MCF 10A (cell line): ENCODE measurements at places on chromosomes 5 and 9.

- no peak for DNase-seq
- no peak overlapping the region for H3K27ac ChIP-seq
- peaks cover 68% of the 10 kb centered on the region for H3K27me3 ChIP-seq
- H3K4me3 ChIP-seq, result no peak overlapping the region
- no peaks in the 10 kb centered on the region for H3K4me1 ChIP-seq
These were observed 221.8 kb downstream of the MEF2C start for GRCh38 chr5:88660947-88661805.

- H3K4me1 ChIP-seq, result peaks cover 44% of the 10 kb centered on the region
- H3K4me3 ChIP-seq, result peak overlapping the region; percentile 99
- no peaks in the 10 kb centered on the region for H3K27me3 ChIP-seq
- peak; percentile 98 for DNase-seq
- peaks cover 79% of the 10 kb centered on the region for H3K36me3 ChIP-seq
These were observed 2.2 kb downstream of the RACK1 start for GRCh38 chr5:181241393-181241975.

DNA sequence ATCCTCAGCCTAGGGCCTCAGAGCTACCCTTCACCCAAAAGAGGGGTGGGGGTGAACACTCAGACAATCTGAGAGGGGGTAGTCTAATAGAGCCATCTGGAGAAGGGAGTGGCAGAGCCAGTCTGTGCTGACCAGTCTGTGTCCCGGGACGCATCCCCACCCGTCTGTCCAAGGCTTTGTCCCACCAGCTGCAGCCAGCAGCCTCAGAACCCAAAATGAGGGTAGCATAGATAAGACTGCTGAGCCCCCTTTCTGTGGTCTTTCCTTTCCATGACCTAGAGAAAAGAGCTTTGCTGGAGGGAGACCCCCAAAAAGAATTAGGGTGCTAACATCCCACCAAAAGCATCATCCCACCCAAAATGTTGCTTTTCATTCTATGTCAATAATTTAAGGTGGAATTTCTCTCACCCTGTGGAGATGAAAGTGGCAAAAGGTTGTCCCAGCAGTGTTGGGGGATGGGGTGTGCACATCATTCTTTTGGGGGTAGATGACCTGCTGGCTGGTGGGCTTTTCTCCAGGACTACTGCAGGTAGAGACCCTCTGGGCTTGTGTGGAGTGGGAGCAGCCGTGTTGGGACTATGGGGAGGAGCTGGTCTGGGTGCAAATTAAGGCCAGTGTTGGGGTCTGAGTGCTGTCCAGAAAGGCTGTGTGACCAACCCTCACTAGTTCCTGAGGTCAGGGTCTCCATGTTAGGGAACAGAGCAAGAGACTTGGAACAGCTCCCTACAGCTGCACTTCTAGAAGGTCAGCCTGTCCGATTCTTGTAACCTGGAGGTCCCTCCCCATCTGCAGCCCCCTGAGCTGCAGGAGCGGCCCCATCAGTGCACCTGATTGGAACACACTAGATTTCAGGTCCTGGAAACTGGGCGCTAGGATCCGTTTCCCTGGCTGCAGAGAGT, 19.9 kb downstream of the URM1 start:
- no peaks in the 10 kb centered on the region for H3K27me3 ChIP-seq
- H3K36me3 ChIP-seq, result peaks cover 31% of the 10 kb centered on the region
- no peak for DNase-seq
- no peak overlapping the region for H3K27ac ChIP-seq

DNA sequence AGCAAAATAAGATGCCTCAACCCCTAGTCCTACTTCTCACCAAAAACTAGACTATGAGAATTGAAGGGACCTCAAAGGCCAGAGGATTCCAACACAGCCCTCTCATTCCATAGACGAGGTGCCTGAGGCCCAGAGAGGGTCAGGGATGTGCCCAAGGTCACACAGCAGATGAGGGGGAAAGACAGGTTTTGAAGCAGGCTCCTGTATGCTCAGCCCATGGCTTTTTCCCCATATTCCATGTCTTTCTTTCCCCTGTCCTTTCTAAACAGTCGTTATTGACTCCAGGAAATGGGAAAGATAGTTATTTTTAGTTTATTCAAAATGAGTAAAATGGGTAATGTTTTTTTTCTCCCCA, 61.2 kb upstream of the COL15A1 start:
- no peak overlapping the region for H3K27ac ChIP-seq
- H3K27me3 ChIP-seq, result peaks cover 82% of the 10 kb centered on the region
- H3K36me3 ChIP-seq, result no peaks in the 10 kb centered on the region
- H3K4me1 ChIP-seq, result no peaks in the 10 kb centered on the region

- no peaks in the 10 kb centered on the region for H3K36me3 ChIP-seq
- H3K4me3 ChIP-seq, result no peak overlapping the region
- DNase-seq, result no peak
- peaks cover 6% of the 10 kb centered on the region for H3K4me1 ChIP-seq
These were observed 73.9 kb upstream of the ANKH start for GRCh38 chr5:14945450-14945849.

GRCh38 chr9:6630502-6631206, 14.9 kb downstream of the GLDC start:
- H3K27me3 ChIP-seq, result no peaks in the 10 kb centered on the region
- no peak for DNase-seq
- peaks cover 30% of the 10 kb centered on the region for H3K4me1 ChIP-seq
- no peak overlapping the region for H3K27ac ChIP-seq

GRCh38 chr5:66851306-66851705, 255.1 kb downstream of the MAST4 start:
- DNase-seq, result peak; percentile 34
- H3K27ac ChIP-seq, result no peak overlapping the region
- H3K27me3 ChIP-seq, result no peaks in the 10 kb centered on the region
- peak overlapping the region; percentile 53 for H3K4me3 ChIP-seq

- H3K27ac ChIP-seq, result no peak overlapping the region
- no peak overlapping the region for H3K4me3 ChIP-seq
- peaks cover 6% of the 10 kb centered on the region for H3K4me1 ChIP-seq
These were observed 118.6 kb upstream of the CXCL14 start for GRCh38 chr5:135697251-135697958.

DNA sequence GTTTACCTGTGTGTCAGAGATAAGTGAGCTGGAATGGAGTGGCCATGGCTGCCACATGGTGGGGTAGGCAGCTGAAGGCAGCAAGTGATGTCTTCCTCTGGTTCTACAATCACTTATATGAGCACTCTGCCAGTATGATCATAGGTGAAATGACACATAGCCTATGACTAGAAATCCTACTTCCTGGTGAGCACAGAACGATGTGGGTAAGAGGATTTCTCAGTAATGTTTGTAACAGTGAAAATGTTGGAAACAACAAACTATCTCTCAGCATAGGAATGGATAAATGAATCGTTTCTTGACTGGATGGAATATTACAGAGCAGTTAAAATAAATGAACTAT, 187.0 kb upstream of the S1PR3 start:
- peak overlapping the region; percentile 65 for H3K27ac ChIP-seq
- no peak overlapping the region for H3K4me3 ChIP-seq
- H3K36me3 ChIP-seq, result peaks cover 11% of the 10 kb centered on the region
- peaks cover 41% of the 10 kb centered on the region for H3K4me1 ChIP-seq

- H3K27me3 ChIP-seq, result peaks cover 68% of the 10 kb centered on the region
- H3K4me1 ChIP-seq, result no peaks in the 10 kb centered on the region
- no peak overlapping the region for H3K27ac ChIP-seq
- no peak overlapping the region for H3K4me3 ChIP-seq
These were observed 185.0 kb upstream of the GRIN3A start for GRCh38 chr9:101923451-101923850.

DNA sequence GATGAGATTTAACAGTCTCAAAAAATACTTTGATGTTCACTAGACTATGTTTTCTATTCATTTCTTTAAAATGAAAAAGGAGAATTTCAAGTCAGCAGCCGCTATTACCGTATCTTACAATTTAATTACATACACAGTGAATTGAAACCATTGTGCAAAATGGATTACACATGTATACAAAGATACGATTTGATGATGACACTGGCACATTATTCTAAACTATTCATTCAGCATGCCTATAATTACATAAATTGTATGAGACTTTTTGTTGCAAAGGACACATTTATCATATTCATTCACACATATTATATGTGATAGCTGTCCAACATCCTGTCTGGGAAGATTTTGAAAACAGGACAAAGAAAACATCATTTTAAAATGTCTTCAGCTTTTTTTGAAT, 118.3 kb upstream of the VCAN start:
- no peaks in the 10 kb centered on the region for H3K4me1 ChIP-seq
- no peak for DNase-seq
- no peaks in the 10 kb centered on the region for H3K27me3 ChIP-seq
- H3K27ac ChIP-seq, result no peak overlapping the region
- H3K4me3 ChIP-seq, result no peak overlapping the region

DNA sequence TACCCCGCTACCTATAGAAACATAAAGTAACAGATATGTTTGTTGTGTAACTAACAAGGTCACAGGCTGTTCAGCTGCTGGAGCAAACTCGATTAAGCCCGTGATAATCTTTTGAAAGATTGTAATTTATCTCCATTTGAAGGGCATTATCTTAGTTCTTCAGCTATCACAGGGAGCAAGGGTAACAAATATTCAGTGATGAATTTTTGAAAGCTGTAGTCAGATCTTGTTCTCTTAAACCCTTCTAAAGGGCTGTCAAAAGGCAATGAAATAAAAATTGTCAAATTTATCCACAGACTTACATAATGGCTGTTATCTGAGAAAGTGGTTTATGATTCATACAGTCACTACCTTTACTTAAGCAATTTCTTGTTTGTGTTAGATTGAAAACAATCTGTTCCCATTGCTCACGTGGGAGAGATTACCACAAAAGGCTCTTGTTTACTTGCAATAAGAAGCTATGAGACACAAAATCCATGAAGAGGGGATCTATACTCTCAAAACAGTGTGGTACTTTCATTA, 78.3 kb upstream of the ZNF608 start:
- H3K27me3 ChIP-seq, result no peaks in the 10 kb centered on the region
- DNase-seq, result peak; percentile 96
- H3K27ac ChIP-seq, result peak overlapping the region; percentile 89
- peak overlapping the region; percentile 55 for H3K4me3 ChIP-seq
- H3K4me1 ChIP-seq, result peaks cover 33% of the 10 kb centered on the region

- H3K4me3 ChIP-seq, result no peak overlapping the region
- H3K27me3 ChIP-seq, result no peaks in the 10 kb centered on the region
- no peak overlapping the region for H3K27ac ChIP-seq
- H3K36me3 ChIP-seq, result no peaks in the 10 kb centered on the region
- peaks cover 14% of the 10 kb centered on the region for H3K4me1 ChIP-seq
These were observed 11.5 kb downstream of the SPOCK1 start for GRCh38 chr5:137487600-137487999.

GRCh38 chr5:174623433-174624019, 100.9 kb upstream of the MSX2 start:
- no peaks in the 10 kb centered on the region for H3K36me3 ChIP-seq
- H3K4me3 ChIP-seq, result no peak overlapping the region
- no peaks in the 10 kb centered on the region for H3K27me3 ChIP-seq
- no peak overlapping the region for H3K27ac ChIP-seq

DNA sequence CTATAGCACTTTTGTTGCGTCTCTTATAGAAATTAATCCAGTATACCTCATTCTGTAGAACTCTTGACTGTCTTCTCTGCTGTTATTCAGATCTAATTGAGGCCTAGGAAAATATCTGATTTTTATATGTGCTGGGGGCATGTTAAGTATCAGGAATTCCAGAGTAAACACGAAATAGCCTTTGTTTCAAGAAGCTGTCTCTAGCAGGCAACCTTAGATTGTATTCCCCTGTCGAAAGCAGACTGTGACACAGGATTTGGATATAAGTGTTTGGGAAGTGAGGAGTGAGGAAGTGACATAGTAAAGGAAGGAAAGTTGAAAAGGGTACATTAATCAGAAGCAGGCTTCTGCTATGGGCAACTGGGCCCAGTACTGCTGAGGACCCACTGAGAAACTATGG, 72.1 kb upstream of the RASA1 start:
- H3K27me3 ChIP-seq, result no peaks in the 10 kb centered on the region
- DNase-seq, result no peak
- H3K27ac ChIP-seq, result peak overlapping the region; percentile 83
- H3K4me3 ChIP-seq, result no peak overlapping the region
- H3K4me1 ChIP-seq, result peaks cover 15% of the 10 kb centered on the region
- no peaks in the 10 kb centered on the region for H3K36me3 ChIP-seq

- H3K4me1 ChIP-seq, result peaks cover 13% of the 10 kb centered on the region
- H3K27me3 ChIP-seq, result no peaks in the 10 kb centered on the region
- H3K36me3 ChIP-seq, result peaks cover 7% of the 10 kb centered on the region
- no peak for DNase-seq
These were observed 154.1 kb downstream of the OSTF1 start for GRCh38 chr9:75242426-75242825.

- H3K27ac ChIP-seq, result no peak overlapping the region
- H3K4me1 ChIP-seq, result no peaks in the 10 kb centered on the region
- peaks cover 6% of the 10 kb centered on the region for H3K36me3 ChIP-seq
- H3K27me3 ChIP-seq, result no peaks in the 10 kb centered on the region
- no peak for DNase-seq
These were observed 30.5 kb downstream of the XRCC4 start for GRCh38 chr5:83107692-83108420.

DNA sequence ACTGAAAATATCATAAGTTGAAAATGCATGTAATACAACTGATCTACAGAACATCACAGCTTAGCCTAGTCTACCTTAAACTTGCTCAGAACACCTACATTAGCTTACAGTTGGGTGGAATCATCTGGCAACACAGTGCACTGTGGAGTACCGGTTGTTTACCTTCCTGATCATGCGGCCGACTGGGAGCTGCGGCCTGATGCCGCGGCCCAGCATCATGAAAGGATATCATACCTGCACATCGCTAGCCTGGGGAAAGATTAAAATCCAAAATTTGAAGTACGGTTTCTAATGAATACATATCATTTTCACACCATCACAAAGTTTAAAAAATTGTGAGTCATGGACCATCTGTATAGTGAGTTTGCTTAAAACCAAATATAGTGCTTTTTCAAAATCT, 1.8 kb downstream of the HACD4 start:
- no peaks in the 10 kb centered on the region for H3K27me3 ChIP-seq
- no peak for DNase-seq
- no peaks in the 10 kb centered on the region for H3K4me1 ChIP-seq
- H3K4me3 ChIP-seq, result no peak overlapping the region

DNA sequence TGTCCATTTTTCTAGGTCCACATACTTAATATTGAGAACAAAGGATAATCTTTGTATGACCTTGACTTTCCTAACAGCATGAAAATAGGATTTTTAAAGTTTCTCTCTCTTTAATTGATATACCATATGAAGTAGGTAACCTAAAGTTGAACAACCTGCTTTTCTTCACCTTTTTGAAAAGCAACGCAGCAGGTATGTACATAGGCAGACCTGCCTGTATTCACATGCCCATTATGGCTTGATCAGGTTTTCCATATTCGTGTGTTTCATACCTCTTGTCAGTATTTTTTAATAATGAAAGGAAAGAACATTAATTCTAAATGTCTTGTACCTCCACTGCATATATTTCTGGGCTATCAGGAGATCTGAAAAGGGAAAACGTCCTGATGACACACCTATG, 1.5 kb upstream of the ADAMTSL1 start:
- H3K4me3 ChIP-seq, result no peak overlapping the region
- H3K27ac ChIP-seq, result no peak overlapping the region
- peaks cover 5% of the 10 kb centered on the region for H3K4me1 ChIP-seq
- no peak for DNase-seq
- no peaks in the 10 kb centered on the region for H3K36me3 ChIP-seq
- H3K27me3 ChIP-seq, result no peaks in the 10 kb centered on the region
